WERI-Rb-1 (cell line): ENCODE measurements at places on chromosomes 11 and 22.
A peak's percentile ranks its signal among the peaks of the same experiment; 100 is the strongest.

DNA sequence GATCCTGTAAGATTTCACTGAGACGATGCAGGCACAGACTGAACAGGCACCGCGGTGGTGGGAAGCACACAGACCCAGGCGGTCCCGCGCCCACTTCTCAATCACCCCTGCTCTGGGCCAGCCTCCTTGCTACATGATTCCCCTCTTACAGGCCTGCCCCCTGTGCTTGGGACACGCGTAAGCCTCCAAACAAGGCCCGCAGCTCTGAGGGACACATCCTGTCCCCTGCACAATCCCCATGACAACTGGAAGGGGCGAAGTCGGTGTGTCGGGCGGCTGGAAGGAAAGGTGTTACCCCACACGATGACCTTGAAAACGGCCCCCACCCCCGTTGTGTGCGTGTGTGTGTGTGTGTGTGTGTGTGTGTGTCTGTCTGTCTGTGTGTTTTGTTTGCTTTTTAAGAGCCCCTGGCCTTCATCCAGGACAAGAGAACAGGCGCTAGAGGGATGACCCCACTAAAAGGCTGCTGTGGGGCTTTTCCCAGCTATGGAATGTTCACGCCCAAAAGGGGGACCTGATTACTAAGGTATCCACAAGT, 13.1 kb downstream of the CELSR1 start:
- no peak for DNase-seq

DNA sequence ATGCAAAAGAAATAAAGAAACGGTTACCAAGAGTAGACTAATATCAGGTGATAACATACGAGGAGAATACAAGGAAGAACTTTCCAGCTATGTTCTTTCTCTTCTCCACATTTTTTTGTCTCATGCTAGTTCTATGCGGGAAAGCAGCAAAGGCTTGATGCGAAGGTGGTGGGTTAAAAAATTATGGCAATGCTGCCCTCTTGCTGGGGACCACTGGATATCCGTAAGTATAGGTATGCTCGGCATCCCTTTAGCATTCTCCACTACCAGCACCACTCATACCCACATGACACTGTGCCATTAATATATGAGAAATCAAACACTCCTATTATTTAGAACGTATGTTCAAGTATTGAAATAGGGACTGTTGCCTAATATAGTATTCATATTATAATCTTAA, 776.4 kb downstream of the LRRC4C start:
- DNase-seq: no peak

GRCh38 chr22:30289980-30290313, 642 bp upstream of the CASTOR1 start:
- DNase-seq: no peak

DNA sequence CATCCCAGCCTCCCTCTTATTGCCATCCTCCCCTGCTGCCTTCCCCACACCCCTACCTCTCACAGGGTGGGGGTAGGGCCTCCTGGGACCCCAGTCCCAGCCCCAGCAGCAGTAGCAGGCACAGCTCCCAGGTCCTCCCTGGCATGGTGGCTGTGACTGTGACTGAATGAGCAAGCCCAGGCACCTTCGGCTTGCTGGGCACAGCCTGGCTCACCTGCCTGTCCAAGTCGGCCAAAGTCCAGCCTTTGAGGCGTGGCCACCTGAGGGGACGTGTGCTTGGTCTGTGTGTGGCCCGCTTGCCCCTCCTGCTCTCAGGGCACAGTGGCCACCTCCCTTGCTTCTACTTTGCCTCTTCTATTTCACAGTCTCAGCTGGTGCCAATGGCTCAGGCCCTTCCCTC, at the start of gene TREH:
TSS of gene TREH (minus strand) at position 168 of the 400 bp plus-strand sequence. CDS start at position 145, 23 bp downstream.
- DNase-seq: no peak

- DNase-seq: no peak
These were observed 545.4 kb downstream of the TBC1D22A start for GRCh38 chr22:47307822-47308221.

DNA sequence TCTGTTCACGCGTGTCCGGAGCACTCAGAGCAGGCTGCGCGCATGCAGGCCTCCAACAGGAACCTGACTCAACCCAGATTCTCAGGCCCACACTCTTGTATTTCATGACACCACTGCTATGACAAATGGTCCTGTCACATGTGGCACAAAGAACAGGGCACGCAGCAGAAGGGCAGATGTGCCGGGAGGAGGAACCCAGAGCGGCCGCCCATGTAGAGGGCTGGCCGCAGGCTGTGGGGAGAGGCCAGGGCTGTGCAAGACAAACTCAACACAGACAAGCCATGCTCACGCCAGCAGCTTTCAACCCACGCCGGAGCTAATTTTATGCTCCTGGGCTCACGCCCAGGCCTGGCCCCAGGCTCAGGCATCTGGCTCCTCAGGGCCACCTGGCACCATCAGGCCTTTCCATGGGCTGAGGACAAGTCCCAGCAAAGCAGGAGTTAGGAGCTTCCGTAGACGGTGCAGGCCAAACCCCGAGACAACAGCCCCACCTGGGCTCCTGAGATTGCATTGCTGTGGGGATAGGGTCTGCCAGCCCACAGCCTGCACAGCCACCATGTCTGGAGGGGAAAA, 40.0 kb downstream of the DUSP8 start:
- DNase-seq: no peak

GRCh38 chr22:46931414-46931813, 169.0 kb downstream of the TBC1D22A start:
- DNase-seq: no peak

- no peak for DNase-seq
These were observed 22.4 kb upstream of the MOB2 start for GRCh38 chr11:1508986-1509385.

- peak; percentile 61 for DNase-seq
These were observed 60.6 kb downstream of the NXPE2 start for GRCh38 chr11:114738954-114739353.

- DNase-seq: no peak
These were observed 92.9 kb downstream of the CHST1 start for GRCh38 chr11:45572354-45573123.

DNA sequence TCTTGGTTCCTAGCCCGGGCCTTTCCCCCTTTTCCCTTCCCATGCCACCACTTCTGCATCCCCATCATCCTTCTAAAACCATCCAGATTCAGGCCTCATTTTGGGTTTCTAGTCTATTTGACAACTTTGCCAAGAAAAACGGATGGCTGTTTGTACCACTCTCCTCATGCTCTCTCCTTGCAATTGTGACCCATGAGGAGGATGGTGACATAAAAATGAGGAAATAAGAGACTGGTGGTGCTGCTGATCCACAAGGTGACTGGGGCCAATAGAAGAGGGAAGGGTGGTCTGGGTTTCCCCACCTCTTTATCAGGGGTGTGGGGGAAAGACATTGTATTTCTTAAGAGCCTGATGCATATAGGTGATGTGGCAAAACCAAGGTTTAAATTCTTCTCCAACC, 1.0 kb downstream of the MS4A4A start:
- DNase-seq: no peak

GRCh38 chr22:46054091-46055073, 77.4 kb upstream of the WNT7B start:
- no peak for DNase-seq

DNA sequence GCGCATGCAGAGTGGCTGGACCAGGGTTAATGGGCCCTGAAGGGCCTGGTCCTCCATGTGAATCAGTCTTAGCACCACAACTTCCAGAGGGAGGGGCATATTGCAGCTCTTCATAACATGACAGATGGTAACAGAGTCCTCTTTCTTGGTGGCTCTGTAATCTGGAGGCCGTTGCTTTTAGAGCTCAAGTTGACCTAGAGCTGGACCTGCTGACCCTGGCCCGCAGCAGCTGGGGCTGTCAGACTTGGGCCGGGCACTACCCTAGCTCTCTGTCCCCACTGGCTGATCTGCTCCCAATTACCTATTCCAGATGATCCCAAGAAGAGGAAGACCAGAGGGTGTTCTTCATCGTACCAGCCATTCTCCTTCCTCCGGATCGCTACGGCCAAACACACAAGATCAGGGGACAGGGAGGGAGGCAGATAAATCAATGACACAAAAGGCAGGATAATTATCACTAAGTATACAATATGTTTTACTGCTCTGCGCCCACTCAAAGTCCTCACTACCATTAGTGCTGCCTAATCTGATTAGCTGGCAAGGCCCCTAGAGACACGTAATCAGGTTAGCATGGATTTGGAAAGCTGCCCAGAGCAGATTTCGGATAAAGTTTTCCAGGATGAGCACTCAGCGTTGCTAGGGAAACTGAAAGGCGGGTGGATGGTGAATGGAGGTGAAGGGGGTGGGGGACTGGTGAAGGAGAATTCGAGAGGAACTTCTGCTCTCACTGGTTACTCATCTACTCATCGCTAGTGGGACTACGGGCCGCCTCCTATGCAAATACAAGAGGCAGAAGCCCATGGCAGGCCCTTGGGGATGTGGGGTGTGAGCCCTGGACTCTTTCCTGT, 64.5 kb upstream of the PHOX2A start:
- peak; percentile 96 for DNase-seq

DNA sequence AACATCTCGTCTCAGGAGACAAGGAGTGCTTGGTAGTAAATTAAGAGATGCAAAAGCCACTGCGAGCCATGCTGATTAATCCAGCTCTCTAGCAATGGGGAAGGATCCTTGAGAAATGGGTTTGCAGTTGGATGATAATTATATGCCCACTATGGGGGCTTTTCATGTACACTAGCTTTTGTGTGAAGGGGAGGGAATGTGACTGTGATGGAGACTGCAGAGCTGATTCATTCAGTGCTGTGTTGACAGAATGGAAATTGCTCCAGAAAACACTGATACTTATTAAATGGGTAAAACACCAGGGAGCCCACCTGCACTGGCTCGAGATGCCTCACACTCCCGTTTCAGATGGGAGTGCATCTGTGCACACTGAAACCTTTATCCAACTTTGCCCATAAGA, 37.0 kb upstream of the KIRREL3 start:
- DNase-seq: no peak

DNA sequence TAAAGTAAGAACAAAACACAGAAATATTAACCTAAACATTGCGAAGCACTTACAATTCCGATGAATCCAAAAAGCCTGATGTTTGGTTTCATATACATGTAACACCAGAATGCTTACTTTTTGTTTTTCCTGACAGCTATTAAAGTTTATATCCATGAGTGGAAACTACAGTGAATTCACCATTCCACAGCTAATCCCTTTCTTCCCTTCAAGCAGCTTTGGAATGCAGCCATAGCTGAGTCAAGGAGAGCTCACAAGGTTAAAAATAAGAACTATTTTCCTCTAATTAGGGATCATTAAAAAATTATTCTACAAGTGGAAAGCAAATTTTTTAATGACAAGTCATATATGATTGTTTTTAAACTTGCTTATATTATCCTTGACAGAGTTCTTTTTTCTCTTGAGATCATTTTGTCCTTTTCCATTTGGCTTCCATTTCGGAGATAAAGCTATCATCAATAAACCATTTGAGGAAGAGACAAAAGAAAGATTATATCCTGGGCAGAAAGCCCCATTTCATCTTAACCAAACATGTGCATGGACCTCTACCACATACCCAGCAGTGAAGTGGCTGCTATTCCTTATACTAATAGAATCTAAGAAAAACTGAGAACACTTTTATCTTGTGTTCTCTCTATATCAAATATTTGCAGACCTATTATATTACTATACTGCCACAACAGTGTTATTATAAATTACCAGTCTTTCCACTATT, 19.7 kb upstream of the FIBIN start:
- DNase-seq: no peak

- DNase-seq: peak; percentile 55
These were observed 679 bp upstream of the SSH3 start for GRCh38 chr11:67302571-67303131.

DNA sequence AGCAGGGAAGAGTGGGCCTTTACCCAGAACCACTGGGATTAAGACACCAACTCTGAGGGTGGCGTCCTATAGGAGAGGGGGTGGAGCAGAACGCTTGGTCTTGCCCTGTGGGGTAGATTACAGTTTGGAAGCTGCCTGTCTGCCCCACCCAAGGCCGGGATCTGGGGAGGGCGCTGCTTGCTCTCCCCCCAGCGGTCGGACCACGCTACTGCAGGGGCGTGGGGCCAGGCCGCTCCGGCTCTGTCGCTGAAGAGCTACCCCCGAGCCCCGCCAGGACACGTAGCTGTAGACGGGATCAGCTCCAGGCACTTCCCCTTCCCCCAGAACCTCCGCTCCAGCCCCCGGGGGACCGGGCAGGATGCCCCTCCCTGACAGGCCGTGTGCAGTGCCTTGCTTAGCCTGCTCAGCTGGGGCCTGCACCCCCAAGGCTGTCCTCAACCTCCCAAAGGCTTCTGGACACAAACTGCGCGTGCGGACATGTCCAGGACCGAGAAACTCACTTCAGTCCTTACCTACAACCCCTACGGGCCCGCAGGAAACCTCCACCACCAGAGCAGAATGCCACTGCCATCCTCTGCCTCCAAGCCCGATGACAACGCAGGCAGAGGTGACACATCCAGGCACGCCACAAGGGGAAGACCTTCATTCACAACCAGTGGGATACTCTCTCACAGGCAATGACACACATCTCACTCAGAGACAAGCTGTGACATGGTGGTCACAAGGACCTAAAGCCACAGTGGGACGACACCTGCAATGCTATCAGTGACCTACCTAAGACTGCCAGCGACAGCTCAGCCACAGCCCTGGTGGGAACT, 3.6 kb downstream of the AHNAK start:
- DNase-seq: peak; percentile 73

DNA sequence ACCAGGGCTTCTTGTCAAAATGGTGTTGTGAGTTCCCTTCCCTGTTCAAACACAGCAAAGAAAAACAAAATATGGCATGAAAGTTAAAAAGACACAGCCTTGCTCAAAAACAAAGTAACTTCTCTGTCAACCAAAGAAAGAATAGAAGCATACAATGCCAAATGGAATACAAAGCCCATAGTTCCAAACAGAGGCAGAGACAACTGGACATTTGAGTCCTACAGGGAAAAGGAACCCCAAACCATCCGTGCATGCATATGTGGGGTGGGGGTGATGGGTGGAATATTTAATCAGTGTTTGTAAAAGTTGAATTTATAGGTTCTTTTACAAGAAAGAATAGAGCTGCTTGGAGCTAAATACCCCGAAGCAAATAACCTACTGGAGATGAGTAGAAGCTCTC, 218.7 kb downstream of the FAM76B start:
- no peak for DNase-seq

DNA sequence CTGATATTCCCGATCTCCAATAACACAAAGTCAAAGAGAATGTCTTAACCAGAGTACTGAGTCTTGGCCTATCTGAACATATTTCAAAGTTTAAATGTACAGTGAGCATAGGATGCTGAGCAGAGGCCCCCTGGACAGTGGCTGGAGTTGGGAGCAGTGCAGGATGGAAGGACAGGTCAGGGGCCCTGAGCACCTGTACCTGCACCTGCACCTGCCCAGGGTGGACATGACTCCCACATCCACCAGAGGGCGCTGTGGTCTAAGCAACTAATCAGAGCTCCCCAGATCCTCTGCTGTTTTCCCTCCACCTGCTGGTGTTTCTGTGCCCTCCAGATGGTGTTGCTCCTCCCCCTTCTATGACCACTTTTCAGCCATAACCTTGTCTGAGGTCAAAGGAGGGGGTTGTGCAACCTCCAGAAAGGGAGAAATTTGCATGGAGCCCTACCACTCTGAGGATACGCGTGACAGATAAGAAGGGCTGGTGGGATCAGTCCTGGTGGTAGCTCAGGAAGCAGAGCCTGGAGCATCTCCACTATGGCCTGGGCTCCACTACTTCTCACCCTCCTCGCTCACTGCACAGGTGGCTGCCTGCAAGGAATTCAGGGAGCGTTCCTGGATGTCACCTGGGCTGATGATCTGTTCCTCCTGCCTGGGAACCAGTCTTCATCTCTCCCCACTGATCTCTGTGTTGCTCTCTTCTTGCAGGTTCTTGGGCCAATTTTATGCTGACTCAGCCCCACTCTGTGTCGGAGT, 49.1 kb upstream of the VPREB1 start:
- DNase-seq: peak; percentile 94
